ENCODE measurements at places on chromosomes 4 and X.

DNA sequence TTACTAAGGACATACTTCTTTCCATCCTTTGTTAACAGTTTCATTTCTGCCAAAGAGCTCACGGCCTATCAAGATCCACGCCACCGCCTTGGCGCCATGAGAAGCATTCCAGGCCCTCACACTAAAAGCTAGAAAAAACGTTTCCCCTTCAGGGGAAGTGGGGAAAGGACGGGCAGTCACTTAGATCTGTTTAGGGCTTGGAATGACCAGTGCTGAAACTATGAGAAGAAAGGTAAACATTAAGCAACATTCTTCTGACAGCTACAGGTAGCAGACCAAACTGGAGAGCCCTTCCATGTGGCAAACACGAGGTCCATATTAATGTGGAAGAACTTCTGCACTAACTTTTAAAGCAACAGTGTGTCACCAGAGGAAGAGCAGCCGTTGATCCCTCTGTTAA is 146.7 kb downstream of the SH3KBP1 start:
- DNase-seq = no peak

DNA sequence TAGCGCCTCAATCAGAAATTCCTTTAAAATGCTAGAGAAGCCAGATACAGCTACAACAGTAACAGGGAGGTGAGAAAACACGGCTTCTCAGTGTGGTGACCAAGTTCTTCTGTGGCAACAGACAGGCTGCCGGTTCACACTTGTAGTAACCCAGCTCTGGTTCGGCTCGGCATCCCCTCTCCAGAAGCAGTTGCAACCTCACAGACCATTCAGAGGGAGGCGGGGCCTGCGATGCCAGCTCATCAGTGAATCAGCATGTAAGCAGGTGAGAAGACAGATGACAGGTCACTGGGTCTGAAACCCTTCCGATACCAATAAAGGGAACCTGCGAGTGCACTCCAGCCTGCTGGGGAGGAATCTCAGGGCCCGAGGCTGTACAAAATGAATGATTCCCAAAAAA is 251.0 kb downstream of the KCNIP4 start:
- no peak for DNase-seq

GRCh38 chrX:47489507-47490275 is 6.7 kb upstream of the ZNF41 start:
- no peak for DNase-seq

- DNase-seq = no peak
These were observed 83.0 kb downstream of the MAGEB17 start for GRCh38 chrX:16250296-16250695.

- DNase-seq = no peak
These were observed 19.6 kb downstream of the SCD5 start for GRCh38 chr4:82779032-82779431.

GRCh38 chr4:174418640-174419212 is 103.6 kb downstream of the HPGD start:
- DNase-seq = no peak
